Calu3 (cell line): ENCODE measurements at places on chromosomes 12 and 14. TPM values are rescaled to one million over a fixed set of nuclear protein-coding genes. Genes with fewer than 3 reads are reported as not detected.

DNA sequence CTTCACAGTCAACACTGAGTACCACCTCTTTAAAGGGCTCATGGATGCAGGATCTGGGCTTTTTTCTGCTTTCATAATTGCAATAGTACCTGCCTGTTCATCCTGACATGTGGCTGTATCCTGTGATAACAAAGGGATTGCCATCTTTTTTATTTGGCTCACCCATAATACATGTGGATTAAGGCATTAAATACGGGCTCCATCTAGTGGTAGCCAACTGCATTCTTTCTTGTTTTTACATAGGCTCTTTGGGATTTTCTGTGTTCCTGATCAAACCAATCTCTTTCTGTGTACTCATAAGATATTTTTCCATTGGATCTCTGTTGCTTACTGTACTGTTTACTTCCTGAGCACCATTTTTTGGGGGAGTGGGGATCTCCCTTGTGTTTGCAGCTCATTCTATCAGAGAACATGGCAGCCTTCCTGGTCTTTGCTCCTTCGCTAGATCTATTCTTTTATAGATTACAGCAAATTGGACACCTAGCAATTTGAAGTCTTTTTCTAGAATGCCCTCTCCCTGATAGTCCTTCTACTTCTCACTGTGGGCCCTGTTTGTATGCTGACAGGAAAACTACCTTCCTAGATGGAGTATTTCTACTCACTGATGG lies 723.4 kb upstream of the MDGA2 start:
- no peak overlapping the region for H3K4me3 ChIP-seq
- H3K4me1 ChIP-seq = no peaks in the 10 kb centered on the region
- no peak overlapping the region for H3K27ac ChIP-seq
- DNase-seq = peak; percentile 6
- H3K27me3 ChIP-seq = no peaks in the 10 kb centered on the region

- H3K36me3 ChIP-seq = peaks cover 10% of the 10 kb centered on the region
- DNase-seq = no peak
- H3K4me1 ChIP-seq = peaks cover 20% of the 10 kb centered on the region
- H3K27ac ChIP-seq = no peak overlapping the region
- H3K27me3 ChIP-seq = no peaks in the 10 kb centered on the region
Observed at GRCh38 chr14:36067428-36068187, 108.9 kb downstream of the PTCSC3 start.

- H3K4me1 ChIP-seq = peaks cover 10% of the 10 kb centered on the region
- DNase-seq = no peak
- no peak overlapping the region for H3K4me3 ChIP-seq
- no peaks in the 10 kb centered on the region for H3K36me3 ChIP-seq
Observed at GRCh38 chr12:45186762-45187161, 29.1 kb upstream of the ANO6 start.

GRCh38 chr14:99931308-99931707 lies 133.9 kb upstream of the EVL start:
- no peak overlapping the region for H3K4me3 ChIP-seq
- DNase-seq = no peak
- no peaks in the 10 kb centered on the region for H3K36me3 ChIP-seq
- H3K27me3 ChIP-seq = peaks cover 9% of the 10 kb centered on the region

- H3K27me3 ChIP-seq = peaks cover 49% of the 10 kb centered on the region
- H3K4me1 ChIP-seq = peaks cover 15% of the 10 kb centered on the region
- H3K4me3 ChIP-seq = no peak overlapping the region
- H3K27ac ChIP-seq = no peak overlapping the region
- H3K36me3 ChIP-seq = peaks cover 4% of the 10 kb centered on the region
- no peak for DNase-seq
Observed at GRCh38 chr14:58104808-58105207, 47.2 kb downstream of the ARMH4 start.

DNA sequence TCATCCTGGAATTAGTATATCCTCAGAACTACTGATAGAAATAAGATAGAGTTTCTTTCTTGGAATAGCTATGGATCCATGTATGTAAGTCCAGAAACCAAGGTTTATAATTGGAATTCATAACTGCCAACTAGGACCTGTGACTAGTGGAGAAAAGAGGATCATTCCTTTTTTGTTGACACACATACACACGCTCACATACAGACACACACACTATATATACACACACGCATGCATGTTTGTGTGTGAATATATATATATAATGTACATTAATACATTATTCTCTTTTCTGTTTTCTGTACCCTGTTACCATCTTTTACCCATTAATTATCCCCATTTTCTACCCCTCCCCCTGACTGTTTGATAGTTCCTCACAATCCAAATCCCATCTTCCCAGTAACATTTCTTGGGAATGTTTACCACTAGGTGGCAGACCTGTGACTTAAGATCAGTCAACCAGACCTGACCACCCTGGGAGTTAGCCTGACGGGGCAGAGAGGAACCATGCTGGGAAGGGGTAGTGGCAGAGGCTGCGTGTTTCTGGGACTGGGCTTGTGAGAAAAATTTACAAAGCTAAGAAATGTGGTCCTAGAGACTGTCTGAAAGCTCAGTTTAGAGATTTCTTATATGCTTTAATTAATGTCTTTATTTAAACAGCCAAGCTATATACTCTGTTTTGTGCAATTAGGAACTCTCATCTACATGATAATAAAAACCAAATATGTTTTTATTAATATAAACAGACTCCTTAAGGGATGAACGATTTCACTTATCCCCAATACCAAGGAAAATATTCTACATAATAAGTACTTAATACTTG lies 308.0 kb downstream of the PPFIA2 start:
- H3K36me3 ChIP-seq = no peaks in the 10 kb centered on the region
- H3K27me3 ChIP-seq = no peaks in the 10 kb centered on the region
- no peak overlapping the region for H3K27ac ChIP-seq
- no peak overlapping the region for H3K4me3 ChIP-seq
- peak; percentile 72 for DNase-seq
- no peaks in the 10 kb centered on the region for H3K4me1 ChIP-seq

DNA sequence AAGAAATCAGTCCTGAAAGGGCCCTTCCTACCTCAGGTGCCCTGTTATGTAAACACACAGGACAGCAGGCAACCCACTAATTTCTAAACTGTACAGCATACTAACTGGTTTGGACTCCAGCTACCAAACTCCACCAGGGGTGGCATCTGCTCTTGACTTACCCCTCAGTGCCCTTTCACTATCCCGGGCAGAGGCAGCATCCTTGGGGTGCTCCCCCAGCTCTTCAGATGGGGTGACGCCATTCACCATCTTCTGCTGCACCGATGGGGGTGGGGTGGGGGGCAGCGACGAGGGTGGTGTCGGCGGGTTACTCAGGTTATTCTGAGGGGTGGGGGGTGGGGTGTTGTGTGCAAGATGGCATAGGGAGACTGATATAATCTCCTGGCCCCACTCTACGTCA lies 11.5 kb upstream of the PRKAG1 start:
- H3K27ac ChIP-seq = no peak overlapping the region
- H3K36me3 ChIP-seq = peaks cover 23% of the 10 kb centered on the region
- no peaks in the 10 kb centered on the region for H3K27me3 ChIP-seq
- DNase-seq = no peak

DNA sequence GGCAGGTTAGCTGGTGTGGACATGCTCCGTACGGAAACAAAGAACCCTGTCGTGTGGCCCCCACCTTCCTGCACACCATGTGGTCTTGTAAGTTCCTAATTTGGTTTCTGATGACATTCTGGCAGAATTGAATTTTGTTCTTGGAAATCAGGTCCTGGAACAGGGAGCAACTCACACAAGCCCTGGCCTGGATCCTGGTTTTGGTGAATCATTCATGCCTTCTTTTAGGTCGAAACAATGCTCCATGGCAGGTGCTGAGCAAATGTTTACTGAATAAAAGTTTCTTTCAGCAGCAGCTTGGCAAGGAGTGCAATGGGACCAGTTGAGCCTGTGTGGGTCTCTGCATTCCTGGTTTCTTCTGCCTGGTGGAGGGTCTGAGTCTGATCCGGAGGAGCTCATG lies 978.4 kb downstream of the BCL11B start:
- H3K27me3 ChIP-seq = no peaks in the 10 kb centered on the region
- no peaks in the 10 kb centered on the region for H3K4me1 ChIP-seq
- no peak overlapping the region for H3K27ac ChIP-seq
- no peak overlapping the region for H3K4me3 ChIP-seq
- no peak for DNase-seq

DNA sequence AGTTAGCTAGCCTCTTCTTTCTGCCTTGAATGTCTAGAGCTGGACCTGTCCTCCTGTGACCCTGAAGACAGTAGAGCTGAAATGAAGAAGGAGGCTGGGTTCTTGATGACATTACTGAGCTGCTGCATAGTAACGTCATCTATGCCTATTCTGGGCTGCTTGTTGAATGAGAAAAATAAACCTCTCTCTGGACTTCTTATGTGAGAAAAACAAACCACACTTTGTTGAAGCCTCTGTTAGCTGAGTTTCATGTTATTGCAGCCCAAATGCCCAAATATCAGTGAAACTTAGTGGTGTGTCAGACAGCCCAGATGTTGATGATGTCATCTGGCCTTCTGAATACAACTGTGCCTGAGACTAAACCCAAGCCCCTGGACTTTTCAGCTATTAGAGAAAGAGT lies 67.0 kb upstream of the MAX start:
- no peaks in the 10 kb centered on the region for H3K36me3 ChIP-seq
- no peak overlapping the region for H3K27ac ChIP-seq
- H3K27me3 ChIP-seq = no peaks in the 10 kb centered on the region
- no peak overlapping the region for H3K4me3 ChIP-seq
- DNase-seq = no peak

ADAM21 gene
- total RNA-seq = 0.17 and 0.22 TPM in 2 replicates

SIX6 gene
- total RNA-seq = not detected in 2 replicates

MYBPC1 gene
- not detected in 2 replicates for total RNA-seq

ETFBKMT gene
- 2.2 and 2.3 TPM in 2 replicates for total RNA-seq

SAMD4A gene
- total RNA-seq = 10.9 and 14.4 TPM in 2 replicates

CPNE6 gene
- total RNA-seq = not detected in 2 replicates

DLGAP5 gene
- total RNA-seq = 48.7 and 54.3 TPM in 2 replicates
